Heart right ventricle (tissue), 16 donors: ENCODE measurements at places on chromosomes 13 and 19. TPM values are rescaled to one million over a fixed set of nuclear protein-coding genes. Genes with fewer than 3 reads are reported as not detected.

INSL3 gene
- total RNA-seq: not detected

ITGBL1 gene
- total RNA-seq: 2.6 TPM

GJB6 gene
- total RNA-seq: not detected

GPI gene
- total RNA-seq: 517 TPM

C19orf85 gene
- total RNA-seq: not detected

F2RL3 gene
- 1.7 TPM for total RNA-seq

OR7A5 gene
- not detected for total RNA-seq

MYBPC2 gene
- not detected for total RNA-seq

PAN3 gene
- 12.3 TPM for total RNA-seq

FUT1 gene
- 2.7 TPM for total RNA-seq

RRAS gene
- 100 TPM for total RNA-seq

APOE gene
- 26.3 TPM for total RNA-seq

CXCL17 gene
- total RNA-seq: not detected

PALM gene
- total RNA-seq: 12.7 TPM

SLAIN1 gene
- total RNA-seq: 10.2 TPM

LYPD3 gene
- 0.62 TPM for total RNA-seq

MIA gene
- 0.81 TPM for total RNA-seq

FXYD1 gene
- total RNA-seq: 819 TPM

ZSCAN1 gene
- not detected for total RNA-seq

MTUS2 gene
- total RNA-seq: 155 TPM

FUT2 gene
- not detected for total RNA-seq

PRODH2 gene
- total RNA-seq: not detected

CASP14 gene
- total RNA-seq: not detected

ZNF675 gene
- total RNA-seq: 5.7 TPM

TMEM259 gene
- 141 TPM for total RNA-seq

MARCHF2 gene
- total RNA-seq: 78.6 TPM

DIRAS1 gene
- total RNA-seq: 208 TPM

TEX26 gene
- total RNA-seq: not detected

CPB2 gene
- not detected for total RNA-seq

HPN gene
- 8.8 TPM for total RNA-seq

S1PR4 gene
- total RNA-seq: 0.57 TPM

EPS8L1 gene
- total RNA-seq: 0.54 TPM

ZNF100 gene
- total RNA-seq: 10.3 TPM

NOVA2 gene
- total RNA-seq: 5.8 TPM

RAB8A gene
- total RNA-seq: 17.2 TPM

SYCN gene
- total RNA-seq: not detected

ZNF418 gene
- 13.0 TPM for total RNA-seq

SPRED3 gene
- 1.2 TPM for total RNA-seq

CEACAM6 gene
- not detected for total RNA-seq

ATXN8OS gene
- total RNA-seq: not detected

NRTN gene
- 16.9 TPM for total RNA-seq

RFXAP gene
- 4.2 TPM for total RNA-seq

SULT2A1 gene
- total RNA-seq: not detected

NXNL1 gene
- 0.42 TPM for total RNA-seq

PRTN3 gene
- total RNA-seq: not detected

CRB3 gene
- total RNA-seq: not detected

PTH2 gene
- total RNA-seq: not detected

AMH gene
- total RNA-seq: 0.59 TPM

ZNF491 gene
- total RNA-seq: 2.9 TPM

CATSPERD gene
- not detected for total RNA-seq

RFPL4AL1 gene
- total RNA-seq: not detected

SULT2B1 gene
- total RNA-seq: not detected

USPL1 gene
- 8.9 TPM for total RNA-seq
